Esophagus squamous epithelium (tissue), 5 donors: ENCODE measurements at places on chromosomes 5 and 9.

DNA sequence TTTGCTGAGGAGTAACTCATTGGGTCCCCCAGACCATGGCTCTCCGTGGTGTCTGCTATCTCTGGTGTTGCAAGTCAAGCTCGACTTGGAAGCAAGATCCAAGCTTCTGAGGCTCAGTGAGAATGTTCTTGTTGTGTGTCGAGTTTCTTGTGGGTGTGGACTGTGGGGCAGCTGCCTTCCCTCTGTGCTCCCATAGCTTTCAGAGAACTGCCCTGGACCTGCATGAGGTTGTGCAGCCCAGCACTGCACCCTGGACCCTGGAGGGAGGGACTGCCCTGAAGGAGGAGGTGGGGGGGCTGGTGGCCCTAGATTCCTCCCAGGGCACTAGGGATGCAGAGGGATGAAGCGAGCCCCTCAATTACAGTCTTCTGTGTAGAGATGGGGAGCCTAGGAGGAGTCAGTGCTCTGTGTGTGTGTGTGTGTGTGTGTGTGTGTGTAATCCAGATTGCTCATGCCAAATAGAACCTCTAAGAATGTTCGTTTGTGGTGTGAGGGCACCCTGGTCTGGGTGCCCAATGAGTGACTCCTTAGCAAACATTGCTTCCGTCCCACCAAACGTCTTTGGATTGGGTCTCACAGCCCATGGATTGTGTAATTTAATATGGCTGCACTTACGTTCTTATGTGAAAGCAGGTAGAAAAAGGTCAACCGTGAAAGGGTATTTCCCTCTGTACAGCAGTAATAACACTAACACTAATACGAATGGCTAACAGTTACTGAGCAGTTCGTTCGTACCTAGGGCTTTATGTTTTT is 143.3 kb upstream of the LMX1B start:
- DNase-seq, result no peak

- no peak for DNase-seq
Measured at GRCh38 chr5:464843-465590, 22.0 kb downstream of the EXOC3 start.

GRCh38 chr5:37871023-37871815 is 31.4 kb upstream of the GDNF start:
- no peak for DNase-seq

GRCh38 chr5:161190778-161191177 is 338.8 kb upstream of the ATP10B start:
- no peak for DNase-seq

DNA sequence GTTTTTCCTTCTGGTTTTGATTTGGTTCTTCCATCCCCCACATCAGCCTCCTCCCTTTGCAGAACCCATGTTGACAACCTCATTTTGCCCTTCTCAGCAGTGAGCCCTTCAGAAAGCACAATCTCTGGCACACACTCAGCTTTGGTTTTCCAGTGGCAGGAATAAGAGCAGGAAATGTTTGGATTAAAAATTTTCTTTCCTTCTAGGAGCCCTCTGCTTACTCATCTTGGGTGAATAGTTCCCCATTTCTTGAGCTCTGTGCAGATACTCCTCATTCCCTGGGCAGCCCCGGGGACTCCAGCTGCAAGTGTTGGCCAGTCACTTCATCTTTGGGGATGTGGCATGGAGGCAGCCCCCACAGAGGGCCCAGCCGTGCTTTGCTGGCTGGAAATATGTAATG is 170.5 kb downstream of the NR3C1 start:
- no peak for DNase-seq

DNA sequence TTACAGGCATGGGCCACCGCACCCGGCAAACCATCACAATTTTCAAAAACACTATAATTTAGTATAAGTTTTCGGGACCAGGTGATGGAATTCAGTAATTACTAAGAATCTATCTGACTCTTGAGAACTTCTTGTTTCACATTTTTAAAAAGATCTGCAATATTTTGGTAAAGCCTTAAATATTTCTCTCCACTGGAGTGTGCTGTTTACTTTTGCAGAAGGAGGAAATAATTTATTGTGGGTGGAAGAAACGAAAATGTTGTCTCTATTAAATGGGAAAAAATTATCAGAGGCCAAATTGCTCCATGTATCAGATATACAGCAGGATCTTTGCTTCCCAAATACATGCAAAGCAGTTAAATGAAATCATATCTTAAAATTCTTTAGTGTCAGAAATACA is 566.8 kb upstream of the CYLC2 start:
- DNase-seq, result no peak

- DNase-seq, result no peak
Measured at GRCh38 chr5:78753093-78753531, 104.5 kb upstream of the LHFPL2 start.

- DNase-seq, result no peak
Measured at GRCh38 chr9:6109986-6110385, 94.6 kb upstream of the RANBP6 start.

GRCh38 chr5:5293029-5293428 is 129.4 kb upstream of the ICE1 start:
- no peak for DNase-seq

DNA sequence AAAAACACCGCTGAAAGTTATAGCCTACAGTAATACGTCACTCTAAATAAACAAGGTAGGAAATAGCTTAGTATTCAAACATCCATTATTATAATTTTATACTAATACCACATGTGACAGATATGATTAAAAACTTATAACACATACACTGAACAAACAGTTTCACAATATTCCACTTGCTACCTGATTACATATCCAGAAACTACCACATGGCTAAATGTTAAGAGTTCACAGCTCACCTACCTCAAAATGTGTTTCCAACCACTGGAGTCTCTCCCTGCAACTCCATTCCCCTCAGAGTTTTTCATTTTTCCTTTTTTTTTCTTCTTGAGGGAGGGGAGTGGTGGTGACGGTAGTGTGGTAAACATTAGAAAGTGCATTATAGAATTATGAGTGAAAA is 12.1 kb downstream of the RICTOR start:
- DNase-seq, result no peak

DNA sequence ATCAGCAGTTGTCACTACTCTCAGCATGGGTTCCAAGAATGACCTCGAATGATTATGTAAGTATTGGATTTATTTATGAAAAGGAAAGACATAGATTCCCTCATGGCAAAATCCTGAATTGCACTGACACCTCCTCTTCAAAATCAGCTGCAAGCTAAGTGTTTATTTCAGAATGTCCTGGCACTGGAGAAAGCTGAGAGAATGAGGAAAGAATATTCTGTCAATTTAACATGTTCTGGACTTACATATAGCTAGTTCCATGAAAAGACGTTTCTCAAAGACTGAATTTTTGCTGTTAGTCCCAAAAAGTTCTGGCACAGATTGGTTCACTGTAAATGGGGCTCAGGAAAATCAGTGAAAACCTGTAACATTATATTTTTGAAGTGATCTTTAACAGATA is 120.3 kb downstream of the NREP start:
- DNase-seq, result no peak

DNA sequence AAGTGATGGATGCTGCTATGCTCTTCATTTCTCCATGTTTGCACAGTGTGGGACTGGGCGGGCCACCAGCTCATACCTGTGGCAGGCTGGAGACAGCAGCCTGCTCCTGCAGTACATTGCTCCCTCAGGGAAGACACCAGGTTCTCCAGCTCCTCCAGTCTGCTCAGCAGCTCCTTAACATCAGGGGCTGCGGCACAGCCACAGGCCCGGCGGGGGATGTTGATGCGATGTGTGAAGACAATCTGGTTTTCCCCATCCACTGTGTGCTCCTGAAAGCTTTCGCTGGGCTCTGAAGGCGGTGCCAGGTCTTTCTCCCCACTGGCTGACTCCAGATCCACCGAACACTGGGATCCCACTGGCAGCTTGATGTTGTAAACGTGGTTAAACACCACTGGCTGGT is 27.5 kb downstream of the TNC start:
- DNase-seq, result no peak
